ENCODE measurements at places on chromosomes 12 and 14. TPM values are rescaled to one million over a fixed set of nuclear protein-coding genes. Genes with fewer than 3 reads are reported as not detected.

DNA sequence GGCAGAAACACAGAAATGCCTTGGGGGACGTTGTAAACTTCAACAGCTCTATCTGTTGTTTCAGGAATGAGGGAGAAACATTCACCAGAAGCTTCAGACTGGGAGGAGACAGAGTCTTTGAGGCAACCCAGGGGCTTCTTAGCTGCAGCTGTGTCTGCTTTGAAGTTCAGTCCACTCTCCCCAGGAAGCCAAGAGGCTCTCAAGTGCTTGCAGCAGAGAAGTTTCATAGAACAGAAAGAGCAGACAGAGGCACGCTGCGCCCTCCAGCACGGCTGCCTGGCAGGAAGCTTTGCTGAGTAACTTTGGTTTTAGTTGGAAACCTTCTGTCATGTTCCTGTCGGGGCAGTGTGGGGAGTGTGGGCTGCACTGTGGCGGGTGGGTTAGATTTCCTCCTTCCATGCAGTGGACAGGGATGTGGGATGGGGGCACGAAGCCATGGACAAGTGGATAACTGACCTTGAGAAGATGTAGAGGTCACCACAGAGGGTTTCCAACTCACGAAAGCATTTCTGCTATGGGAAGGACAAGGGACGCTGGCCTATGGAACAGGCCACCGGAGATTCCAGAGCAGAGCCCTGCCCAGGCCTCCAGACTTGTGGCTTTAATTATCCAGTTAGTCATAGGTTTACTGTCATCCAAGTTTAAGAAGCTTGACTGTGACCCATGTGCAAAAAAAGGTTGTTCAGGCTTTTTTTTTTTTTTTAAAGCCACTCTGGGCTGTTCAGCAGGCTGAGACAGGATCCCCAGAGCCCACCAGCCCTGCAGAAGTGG, 107.7 kb downstream of the ARF6 start:
- peak; percentile 98 for DNase-seq

- DNase-seq, result no peak
Measured at GRCh38 chr12:43062201-43062895, 472.8 kb upstream of the PRICKLE1 start.

DNA sequence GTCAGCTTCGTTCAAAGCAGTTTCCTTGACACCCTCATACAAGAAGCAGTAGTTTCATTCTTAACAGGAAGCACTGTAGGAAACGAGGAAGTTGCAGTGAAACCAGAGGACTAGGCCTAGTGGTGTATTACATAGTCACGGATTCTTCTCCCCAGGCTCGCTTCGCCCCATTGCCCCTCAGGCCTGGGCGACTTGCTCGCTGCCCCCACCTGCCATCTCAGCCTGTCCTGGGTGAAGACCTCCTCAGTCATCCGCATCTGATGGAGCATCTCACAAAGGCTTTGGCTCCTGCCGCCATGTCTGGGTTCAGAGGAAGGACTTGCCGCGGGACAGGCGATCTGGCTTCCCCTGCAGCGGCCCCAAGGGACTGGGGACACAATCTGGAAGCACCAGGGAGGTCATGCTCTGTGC, 93.5 kb downstream of the LMNTD1 start:
- no peak for DNase-seq

- DNase-seq, result no peak
Measured at GRCh38 chr12:124396544-124397398, 101.9 kb downstream of the RFLNA start.

DNA sequence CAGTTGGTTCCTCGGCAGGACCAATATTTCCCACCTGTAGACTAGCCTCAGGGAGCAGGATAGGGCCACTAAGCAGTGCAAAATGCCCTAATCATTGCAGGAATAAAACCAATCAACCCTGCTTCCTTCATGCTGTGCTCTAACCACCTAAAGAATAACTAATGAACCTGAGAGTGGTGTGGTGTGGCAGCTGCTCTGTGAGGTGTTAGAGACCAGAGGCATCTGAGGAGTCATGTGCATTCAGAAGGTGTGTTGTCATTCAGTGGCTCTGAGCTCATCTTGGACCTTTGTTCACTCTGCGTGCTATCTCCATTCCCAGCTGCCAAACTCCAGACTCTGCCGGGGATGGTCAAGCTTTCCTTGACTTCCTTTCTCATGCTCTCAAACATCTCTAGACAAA, 136.7 kb upstream of the EGLN3 start:
- no peak for DNase-seq

DNA sequence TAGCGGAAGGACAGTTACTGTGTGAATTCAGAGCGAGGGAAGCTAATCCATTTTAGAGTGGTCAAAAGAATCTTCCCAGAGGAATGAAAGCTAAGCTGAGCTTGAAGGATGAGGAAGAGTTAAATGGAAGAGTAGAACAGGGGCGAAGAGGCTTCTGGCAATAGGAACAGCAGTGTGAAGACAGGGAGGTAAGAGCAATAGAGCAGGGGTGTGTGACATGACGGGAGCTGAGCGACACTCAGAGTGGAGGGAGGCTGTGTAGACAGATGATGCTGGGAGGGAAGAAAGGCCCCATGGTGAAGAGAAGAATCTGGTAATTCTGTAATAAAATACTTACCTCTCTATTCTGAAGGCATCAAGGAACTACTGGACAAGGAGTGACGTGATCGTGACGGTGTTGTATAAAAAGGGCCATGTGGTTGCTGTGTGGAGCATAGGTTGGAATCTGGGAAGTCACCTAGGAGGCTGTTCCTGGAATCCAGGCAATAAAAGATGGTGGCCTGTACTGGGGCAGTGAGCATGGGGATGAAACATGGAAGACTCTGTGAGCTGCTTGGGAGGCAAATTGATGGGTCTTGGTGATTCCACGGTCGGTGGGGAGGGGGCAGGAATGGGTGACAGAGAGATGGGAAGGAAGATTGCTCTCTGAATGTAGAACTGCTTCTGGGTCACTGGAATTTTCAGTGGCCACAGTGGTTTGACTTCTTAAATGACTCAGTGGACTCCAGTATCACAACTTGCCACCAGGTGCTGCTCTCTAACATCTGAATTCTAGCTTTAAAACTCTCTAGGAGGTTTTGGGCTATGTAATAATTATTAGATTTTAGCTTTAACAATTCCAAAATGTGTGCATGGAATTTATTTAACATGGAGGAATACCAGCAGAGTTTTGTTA, 164.1 kb downstream of the ATP23 start:
- no peak for DNase-seq

DNA sequence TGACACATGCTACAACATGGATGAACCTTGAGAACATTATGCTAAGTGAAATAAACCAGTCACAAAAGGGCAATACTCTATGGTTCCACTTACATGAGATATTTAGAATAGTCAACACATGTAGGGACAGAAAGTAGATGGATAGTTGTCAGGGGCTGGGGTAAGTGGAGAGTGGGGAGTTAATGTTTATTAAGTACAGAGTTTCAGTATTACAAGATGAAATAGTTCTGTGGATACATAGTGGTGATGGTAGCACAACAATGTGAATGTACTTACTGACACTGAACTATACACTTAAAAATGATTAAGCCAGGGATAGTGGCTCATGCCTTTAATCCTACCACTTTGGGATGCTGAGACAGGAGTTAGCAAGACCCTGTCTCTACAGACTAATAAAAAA, 8.7 kb downstream of the NUP107 start:
- DNase-seq, result no peak

DNA sequence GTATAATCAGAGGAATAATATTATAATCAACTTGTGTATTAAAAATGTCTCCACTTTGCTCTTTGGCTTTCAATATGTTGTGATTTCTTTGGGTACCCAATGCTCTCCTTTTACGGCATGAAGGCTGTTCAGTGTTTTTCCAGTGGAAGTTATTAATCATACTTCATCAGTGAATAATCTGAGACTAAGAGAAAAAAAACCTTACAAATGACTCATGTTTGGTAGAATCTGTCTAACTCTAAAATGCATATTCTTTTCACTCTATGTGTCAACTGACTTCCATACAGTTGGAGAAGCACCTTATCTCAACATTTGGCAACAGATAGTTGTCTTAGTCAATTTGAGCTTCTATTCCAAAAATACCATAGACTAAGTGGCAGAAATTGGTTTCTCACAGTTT, 82.2 kb downstream of the PTPRO start:
- no peak for DNase-seq

- no peak for DNase-seq
Measured at GRCh38 chr12:11959117-11959823, 111.5 kb upstream of the BCL2L14 start.

Gene PTPRO
- 20.2 TPM for total RNA-seq

DNA sequence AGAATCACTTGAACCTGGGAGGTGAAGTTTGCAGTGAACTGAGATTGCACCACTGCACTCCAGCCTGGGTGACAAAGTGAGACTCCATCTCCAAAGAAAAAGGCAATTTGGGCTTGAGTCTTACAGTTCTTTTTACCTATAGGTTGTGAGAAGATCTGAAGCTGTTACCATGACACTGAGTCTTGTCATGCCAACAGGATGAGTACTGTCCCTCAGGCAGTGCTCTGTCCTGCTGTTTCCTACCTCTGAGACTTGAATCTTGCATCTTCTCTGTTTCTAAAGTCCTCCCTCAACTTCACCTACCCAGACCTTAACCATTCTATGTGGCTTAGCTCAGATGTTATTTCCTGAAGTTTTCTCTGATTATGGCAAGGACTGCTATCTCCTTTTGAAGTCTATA, 400.8 kb upstream of the PRICKLE1 start:
- DNase-seq, result no peak

GRCh38 chr12:6106218-6106617, 18.3 kb downstream of the VWF start:
- DNase-seq, result no peak

DNA sequence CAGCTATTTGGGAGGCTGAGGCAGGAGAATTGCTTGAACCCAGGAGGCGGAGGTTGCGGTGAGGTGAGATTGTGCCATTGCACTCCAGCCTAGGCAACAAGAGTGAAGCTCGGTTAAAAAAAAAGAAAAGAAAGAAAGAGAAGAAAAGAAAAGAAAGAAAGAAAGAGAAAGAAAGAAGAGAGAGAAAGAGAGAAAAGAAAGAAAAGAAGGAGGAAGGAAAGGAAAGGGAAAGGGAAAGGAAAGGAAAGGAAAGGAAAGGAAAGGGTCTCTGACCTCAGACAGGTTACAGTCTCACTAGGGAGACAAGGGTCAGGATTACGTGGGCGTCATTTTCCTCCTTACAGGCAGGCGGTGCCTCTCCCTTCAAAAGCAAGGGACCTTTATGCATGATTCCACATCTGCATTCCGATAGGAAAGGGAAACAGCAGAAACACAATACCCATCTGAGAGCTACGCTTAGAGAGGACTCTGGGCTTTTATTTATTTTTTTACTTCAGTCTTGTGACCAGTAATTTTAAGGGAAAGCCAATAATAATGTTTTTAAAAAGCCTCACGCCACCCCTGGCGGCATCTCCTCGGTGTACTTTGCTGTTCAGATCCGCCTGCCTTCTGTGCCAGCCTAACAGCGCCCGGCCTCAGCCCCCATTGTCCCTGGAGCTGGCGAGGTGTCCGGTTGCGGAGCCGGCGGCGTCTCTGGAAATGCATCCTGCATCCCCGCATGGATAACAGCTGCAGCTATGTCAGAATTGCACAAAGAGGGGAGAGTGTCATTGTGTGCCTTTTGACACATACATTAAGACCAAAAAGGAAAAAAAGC, 945 bp upstream of the HIP1R start:
- peak; percentile 31 for DNase-seq

DNA sequence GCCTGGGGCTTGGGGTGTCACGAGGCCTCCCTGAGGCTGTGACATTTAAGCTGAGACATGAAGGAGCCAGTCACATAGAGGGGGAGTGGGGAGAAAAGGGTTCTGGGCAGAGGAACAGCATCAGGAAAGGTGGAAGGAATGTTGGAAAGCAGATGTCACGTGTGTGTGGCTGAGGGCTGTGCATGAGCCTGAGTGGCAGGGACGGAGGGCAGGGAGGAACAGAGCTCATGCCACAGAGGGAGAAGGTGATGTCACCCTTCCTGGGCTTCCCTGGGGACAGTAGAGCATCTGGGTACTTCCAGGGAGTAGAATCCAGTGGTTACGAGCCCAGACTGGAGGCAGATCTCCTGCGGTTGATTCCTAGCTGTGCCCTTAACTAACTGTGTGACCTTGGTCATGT, 32.0 kb upstream of the JDP2 start:
- no peak for DNase-seq

Gene PTPRR
- total RNA-seq, result 17.3 TPM

DNA sequence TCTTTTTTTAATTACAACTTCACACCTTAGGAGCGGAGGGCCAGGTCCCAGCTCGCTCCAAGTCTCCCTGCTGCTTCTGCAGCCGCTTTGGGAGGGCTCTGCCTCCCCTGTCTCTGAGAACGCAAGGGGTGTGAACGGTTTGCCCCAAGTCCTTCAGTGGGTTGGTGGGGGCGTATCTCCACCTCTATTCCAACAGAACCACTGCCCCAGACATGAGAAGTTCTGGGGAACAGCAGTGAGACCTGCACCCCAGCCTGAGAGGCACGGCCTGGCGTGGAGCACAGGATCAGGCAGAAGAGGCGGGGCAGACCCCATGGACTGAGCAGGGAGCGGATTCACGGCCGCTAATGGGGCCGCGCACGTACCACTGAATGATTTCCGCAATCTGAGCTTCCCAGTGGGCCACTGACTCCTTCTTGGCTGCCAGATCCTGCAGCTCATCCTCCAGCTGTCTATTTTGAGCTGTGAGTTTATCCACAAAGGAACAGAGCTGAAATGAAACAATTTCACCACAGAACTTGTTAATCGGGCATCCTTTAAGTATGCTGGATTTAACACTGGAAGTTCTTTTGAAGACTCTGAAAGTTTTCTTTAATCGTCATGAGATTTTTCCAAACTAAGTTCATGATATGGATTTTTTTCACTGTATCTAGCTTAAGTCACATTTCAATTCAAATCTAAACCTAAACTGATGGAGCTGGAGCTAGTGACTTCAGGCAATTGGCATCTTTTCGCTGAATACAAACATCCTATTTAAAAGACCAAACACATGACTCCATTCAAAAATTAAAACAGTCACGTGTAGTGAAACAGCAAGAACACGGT, 44.4 kb downstream of the AMN start:
- DNase-seq, result no peak

GRCh38 chr12:94922561-94922960, 80.9 kb downstream of the NDUFA12 start:
- DNase-seq, result no peak

- no peak for DNase-seq
Measured at GRCh38 chr12:77742631-77743030, 88.1 kb upstream of the NAV3 start.

Gene CLEC4A
- 4.3 TPM for total RNA-seq

- DNase-seq, result no peak
Measured at GRCh38 chr12:89134213-89134770, 218.0 kb downstream of the DUSP6 start.

DNA sequence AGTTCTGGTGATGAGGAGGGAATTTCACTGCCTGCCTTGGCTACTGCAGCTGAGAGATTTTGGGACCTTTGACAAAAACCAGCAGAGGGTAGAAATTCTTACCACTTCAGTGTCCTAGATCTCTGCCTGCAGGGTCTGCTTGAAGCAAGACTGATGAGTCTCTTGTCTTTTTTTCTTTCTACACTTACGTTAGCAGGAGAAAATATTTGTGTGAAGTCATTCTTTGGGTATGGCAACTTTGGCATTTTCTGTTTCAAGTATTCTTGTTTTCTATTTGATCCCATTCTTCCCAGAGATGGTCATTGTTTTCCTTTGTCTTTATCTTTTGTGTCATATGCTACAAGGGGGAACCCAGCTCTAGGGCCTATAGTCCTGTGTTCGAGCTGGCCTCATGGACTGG, 65.6 kb upstream of the FERMT2 start:
- DNase-seq, result no peak
